ENCODE measurements at places on chromosomes 4 and X. TPM values are rescaled to one million over a fixed set of nuclear protein-coding genes. Genes with fewer than 3 reads are reported as not detected.

EPGN gene
- total RNA-seq, result not detected

CT83 gene
- total RNA-seq, result not detected

CHRDL1 gene
- not detected for total RNA-seq

GLRB gene
- 0.79 TPM for total RNA-seq

OTC gene
- not detected for total RNA-seq

MAGEA10 gene
- not detected for total RNA-seq

PCSK1N gene
- 44.8 TPM for total RNA-seq

POU3F4 gene
- total RNA-seq, result not detected

MAGEB10 gene
- total RNA-seq, result not detected

TRMT10A gene
- 4.4 TPM for total RNA-seq

RBMX2 gene
- total RNA-seq, result 30.2 TPM

CT55 gene
- not detected for total RNA-seq

UNC5C gene
- not detected for total RNA-seq

SMS gene
- 201 TPM for total RNA-seq

REPS2 gene
- 0.87 TPM for total RNA-seq

SSX3 gene
- total RNA-seq, result not detected

STS gene
- total RNA-seq, result 2.0 TPM

FAM241A gene
- total RNA-seq, result 0.95 TPM

OPRPN gene
- total RNA-seq, result not detected

PHF8 gene
- 12.5 TPM for total RNA-seq

SSX4 gene
- not detected for total RNA-seq

SPARCL1 gene
- not detected for total RNA-seq

TAF7L gene
- not detected for total RNA-seq

FBXO8 gene
- 9.9 TPM for total RNA-seq

Data from A549 treated with CpdA at 1 μM for 4 hours (cell line).